Fibroblast of lung (primary cell): ENCODE measurements at places on chromosomes 1 and 21.

DNA sequence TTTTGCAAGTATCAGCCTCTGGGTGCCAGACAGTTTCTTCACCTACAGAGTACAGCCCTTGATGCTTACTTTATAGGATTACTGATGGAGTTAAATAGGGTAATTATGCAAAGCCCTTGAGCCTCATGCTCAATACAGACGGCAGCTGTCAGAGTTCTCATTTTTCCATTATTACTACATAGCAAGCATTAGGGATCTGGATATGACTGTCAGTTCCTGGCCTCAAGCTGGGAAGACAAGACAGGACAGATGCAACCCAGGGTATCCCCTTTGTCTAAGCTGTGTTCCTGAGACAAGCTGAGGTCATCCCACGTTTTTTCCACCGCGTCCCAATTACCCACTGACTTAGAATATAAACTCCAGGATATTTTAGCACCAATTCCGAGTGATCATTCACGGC lies 94.4 kb downstream of the SLC35F3 start:
- no peak for DNase-seq

- no peak for DNase-seq
Measured at GRCh38 chr1:31423418-31423947, 10.5 kb downstream of the SERINC2 start.

DNA sequence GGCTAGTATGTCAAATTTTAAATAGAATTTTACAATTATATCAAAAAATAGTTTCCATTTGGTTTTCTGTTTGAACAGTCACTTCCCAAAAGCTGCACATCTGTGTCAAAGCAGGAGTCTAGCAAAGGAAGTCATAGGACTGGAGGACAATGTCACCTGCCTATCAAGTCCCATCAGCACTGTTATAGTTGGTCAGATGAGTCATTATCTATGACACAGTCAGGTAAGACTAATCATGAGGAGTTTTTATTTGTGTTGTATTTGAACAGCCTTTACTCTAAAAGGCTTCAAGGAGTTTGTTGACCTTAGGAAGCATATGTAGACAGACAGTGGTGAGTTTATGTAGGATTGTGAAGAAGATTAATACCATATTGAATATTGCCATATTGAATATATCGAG lies 74.2 kb upstream of the QSOX1 start:
- no peak for DNase-seq

DNA sequence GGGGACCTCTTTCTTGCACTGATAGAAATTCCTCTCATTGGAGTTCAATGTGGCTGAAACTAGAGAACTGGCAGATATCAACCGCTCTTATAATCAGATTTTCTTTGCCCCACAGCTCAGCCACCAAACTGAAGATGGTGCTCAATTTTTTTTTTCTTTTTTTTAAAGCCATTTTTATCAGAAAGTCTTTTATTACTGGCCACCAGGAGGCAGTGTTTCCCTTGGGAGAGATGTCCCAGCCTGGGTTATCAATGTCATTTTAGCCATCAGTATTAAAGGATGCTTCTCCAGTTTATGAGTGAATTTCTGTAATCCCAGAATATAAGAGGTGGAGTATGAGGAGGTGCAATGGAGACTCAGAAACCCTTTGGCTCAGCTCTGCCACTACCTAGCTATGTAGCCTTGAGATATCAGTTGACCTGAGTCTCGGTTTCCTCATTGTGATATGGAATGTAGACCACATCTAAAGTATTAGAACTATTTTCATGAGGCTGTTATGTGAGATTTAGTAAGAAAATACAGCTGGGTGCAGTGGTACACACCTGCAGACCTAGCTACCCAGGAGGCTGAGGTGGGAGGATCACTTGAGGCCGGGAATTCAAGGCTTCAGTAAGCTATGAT lies 27.6 kb downstream of the CD244 start:
- DNase-seq, result peak; percentile 54

DNA sequence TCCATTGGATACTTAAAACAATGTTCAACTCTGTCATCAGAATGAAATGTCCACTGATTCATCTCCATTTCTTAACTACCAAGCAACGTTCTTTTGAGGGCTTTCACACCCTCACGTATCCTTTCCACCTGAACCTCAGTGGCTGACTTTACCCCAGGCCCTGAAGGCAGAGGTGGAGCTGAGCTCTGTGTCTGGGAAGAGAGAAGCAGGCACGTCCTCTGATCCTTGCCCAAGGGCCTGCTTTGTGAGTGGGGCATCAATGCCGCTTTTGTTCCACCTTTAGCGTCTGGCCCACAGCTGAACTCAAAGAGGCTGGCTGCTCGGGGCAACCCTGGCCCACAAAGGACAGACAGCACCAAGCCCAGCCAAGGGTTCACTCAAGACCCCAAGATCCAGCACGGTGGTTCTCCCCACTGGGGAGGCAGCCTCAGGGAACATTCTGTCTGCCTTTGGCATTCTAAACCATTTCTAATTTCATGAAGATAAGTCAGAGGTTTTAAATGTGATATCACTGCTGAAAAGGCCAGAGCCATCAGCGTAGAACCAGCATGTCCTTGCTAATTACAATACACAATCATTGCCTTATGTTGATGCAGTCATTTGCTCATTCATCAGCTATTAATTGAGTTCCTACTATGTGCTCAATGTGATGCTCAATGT lies 126.0 kb upstream of the UBE2U start:
- no peak for DNase-seq

- no peak for DNase-seq
Measured at GRCh38 chr21:46171585-46171984, 12.7 kb downstream of the SPATC1L start.

DNA sequence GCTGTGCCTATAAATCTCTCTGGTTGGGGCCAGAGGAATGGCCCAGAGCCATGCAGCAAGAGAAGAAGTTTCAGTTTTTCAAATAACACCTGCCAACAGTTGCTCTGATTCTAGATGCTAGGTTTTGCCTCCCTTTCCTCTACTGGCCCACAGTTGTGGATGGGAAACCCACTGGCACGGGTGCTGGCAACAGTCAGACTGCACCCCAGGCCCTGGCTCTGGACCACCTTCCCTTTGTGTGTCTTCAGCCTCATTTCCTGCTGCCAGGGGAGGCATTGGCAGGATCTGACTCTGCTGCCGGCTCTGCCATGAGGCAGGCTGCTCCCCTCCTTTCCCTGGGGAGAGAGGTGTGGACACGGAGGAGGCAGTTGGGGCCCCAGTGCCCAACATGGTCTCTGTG lies 142.0 kb downstream of the IGSF21 start:
- no peak for DNase-seq

GRCh38 chr1:178928976-178929375 lies 58.1 kb upstream of the ANGPTL1 start:
- DNase-seq, result no peak

GRCh38 chr1:232462213-232462612 lies 167.7 kb downstream of the SIPA1L2 start:
- no peak for DNase-seq

GRCh38 chr1:166083887-166084286 lies 82.9 kb downstream of the FAM78B start:
- DNase-seq, result no peak
